OCI-LY7 (cell line): ENCODE measurements at places on chromosomes 6 and 20. TPM values are rescaled to one million over a fixed set of nuclear protein-coding genes. Genes with fewer than 3 reads are reported as not detected.

Gene CCM2L
- 0.92 and 1.4 TPM in 2 replicates for total RNA-seq

DNA sequence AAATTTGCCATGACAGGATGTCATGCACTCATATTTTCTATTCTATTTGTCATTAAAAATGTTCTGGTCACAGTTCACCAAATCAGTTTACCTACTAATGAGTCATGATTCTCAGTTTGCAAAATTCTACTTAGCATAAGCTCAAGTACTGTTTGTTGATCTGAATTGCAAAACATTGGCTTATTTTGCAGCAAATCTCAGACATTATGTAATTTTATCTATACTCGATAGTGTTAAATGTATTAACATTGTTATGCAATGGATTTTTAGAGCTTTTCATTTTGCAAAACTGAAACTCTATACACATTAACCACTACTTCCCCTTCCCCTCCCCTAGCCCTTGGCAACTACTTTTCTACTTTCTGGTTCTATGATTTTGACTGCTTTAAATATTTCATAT, 213.8 kb upstream of the ZFP64 start:
- no peak for DNase-seq

DNA sequence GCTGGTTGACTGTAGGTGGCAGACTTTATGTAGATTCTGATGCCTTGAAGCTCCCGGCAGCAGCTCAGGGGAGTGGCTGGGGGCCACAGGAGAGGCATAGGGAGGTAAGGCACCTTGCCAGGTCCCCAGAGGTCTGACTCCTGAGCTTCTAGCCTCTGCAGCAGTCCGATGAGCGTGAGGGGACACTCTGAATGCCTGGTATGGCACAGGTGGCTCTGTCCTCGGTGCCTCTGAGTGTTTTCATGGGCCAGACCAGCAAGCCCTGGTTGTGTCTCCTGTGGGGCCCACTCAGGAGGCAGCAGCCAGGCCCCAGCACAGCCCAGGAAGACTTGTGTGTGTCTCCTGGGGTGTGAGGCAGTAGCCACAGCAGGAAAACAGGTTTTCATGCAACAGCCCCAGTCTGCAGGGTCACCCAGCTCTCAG, 39.7 kb upstream of the IRF4 start:
- peak; percentile 67 for DNase-seq

DNA sequence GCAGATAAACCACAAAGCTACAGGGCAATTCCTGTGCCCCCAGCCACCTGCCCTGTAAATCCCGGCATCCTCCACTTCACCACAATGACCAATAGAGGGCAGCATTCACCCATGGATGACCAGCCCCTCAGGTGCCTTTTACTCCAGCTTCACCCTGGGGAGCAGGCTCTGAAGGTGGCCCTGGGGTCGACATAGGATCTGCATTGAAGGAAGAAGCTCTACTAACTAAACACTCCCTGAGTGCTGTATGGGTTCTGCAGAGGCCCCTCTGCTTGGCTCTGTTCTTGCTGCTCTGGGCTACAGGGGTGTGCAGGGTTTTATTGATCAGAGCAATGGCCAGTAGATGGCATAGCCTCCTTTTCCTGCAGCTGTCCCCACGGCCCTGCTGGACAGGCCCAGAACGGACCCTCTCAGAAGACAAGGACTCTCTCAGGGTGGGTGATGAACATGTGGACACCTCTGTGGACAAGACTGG, 20.3 kb downstream of the CST4 start:
- peak; percentile 53 for DNase-seq

DNA sequence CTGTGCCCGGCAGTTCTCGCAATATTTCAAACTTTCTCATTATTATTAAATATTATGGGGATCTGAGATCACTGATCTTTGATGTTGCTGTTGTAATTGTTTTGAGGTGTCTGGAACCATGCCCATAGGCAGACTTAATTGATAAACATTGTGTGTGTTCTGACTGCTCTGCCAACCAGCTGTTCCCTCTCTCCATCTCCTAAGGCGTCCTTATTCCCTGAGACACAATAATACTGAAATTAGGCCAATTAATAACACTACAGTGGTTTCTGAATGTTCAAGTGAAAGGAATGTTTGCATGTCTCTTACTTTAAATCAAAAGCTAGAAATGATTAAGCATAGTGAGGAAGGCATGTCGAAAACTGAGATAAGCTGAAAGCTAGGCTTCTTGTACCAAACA, 7.6 kb downstream of the MAPK14 start:
- no peak for DNase-seq
